ENCODE measurements at places on chromosomes 11 and 22.

GRCh38 chr11:4164884-4165590 is 70.4 kb downstream of the RRM1 start:
- DNase-seq, result no peak

DNA sequence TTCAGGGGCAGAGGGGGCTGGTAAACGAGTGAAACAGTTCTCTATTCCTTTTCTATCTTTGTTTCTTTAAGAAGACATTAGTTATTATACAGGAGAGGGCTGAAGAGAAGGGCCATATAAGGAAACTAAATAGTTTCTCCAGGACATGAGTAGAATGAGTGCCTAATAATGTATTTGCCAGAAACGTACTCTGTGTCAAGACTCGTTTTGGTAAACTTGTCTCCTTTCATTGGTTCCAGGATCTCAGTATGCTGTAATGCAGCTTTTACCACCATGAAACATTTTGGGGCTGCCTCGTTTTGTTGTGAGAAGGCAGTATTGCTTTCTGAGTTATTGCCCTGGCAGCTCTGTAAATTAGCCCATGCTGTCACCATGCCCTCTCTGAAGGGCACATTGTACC is 51.7 kb downstream of the POLD3 start:
- no peak for DNase-seq

DNA sequence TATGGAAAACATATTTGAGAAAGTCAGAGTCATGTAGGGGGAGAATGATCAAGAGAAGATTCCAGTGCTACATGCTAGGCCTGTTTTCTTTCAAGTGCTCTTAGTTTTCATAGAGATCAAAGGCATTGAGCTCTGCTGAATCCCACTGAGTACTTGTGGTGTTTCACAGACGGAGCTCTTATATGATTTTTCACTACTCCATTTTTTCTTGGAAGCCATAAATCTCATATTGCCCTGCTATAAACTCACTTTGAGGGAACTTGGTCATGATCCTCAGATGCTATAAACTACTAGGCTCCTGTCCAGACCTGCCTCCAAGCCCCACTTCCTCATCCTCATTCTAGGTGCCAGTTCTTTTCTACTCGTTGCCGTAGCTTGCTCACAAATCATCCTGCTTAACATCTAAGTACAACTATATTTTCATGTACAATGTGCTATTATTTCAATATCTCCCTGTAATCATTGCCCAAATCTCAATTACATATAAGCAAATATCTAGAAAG is 180.8 kb upstream of the CCDC179 start:
- no peak for DNase-seq

DNA sequence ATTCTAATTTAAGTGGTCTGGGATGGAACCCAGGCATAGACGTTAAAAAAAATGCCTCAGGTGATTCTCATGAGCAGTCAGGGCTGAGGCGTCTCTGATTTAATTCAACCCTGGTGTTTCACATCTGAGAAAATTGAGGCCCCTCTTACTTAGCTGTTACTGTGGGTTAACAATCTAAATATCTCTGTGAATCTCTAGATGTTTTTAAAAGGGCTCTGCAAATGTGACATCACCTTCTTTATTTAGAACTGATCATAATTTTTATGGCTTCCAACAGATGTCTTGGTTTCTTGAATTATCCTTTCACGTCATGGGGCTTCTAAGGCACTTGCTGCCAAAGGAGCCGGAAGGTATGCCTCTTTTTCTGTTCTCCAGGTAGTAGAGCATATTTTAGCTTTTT is 76.1 kb upstream of the LIN7C start:
- DNase-seq, result no peak

GRCh38 chr11:111500481-111500880 is 11.7 kb downstream of the BTG4 start:
- no peak for DNase-seq

GRCh38 chr11:42462558-42463310 is 849.1 kb upstream of the API5 start:
- DNase-seq, result no peak

- no peak for DNase-seq
Measured at GRCh38 chr11:112366012-112366411, 105.4 kb upstream of the PLET1 start.

DNA sequence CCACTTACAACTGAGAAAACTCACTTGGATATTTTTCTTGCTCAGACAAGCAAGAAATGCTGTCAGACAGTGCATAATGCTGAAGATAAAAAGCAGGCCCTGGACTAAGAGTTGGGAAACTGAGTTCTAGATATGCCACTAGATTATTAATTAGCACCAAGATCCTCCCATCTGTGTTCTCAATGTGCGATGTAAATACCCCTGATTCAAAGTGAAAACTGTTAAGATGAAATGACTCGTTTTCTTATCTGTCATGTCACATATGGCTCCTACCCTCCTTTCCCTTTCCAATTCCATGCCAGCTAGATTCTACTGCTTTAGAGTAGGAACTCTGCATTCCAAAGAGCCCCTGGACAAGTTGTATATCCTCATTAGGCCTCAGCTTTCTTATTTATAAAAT is 88.9 kb upstream of the CLNS1A start:
- no peak for DNase-seq

- no peak for DNase-seq
Measured at GRCh38 chr11:82718307-82718706, 15.4 kb downstream of the FAM181B start.

Measured in stimulated activated CD4-positive, alpha-beta T cell treated with anti-CD3 and anti-CD28 coated beads, Interleukin-4, amount 100 ng/mL, for 48 hours (primary cell).